ENCODE measurements at places on chromosomes 4 and X.

DNA sequence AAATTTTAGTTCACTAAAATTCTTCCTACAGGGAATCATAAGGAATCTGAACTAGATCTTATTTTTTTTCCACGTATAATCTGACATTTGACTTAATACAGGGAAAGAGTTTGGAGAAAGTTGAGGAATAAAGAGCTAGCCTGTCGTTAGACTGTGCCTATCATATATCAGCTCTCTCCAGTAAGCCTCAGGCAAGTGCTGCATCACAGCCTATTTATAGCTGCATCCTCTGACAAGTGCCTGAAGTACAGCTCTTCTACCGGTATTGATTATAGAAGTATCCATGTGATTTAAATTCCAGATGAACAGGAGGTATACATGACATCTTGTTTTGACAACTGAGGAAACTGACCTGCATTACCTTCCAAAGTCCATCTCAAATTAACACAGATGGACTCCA, 248.9 kb downstream of the TLL1 start:
- no peak for ATAC-seq

DNA sequence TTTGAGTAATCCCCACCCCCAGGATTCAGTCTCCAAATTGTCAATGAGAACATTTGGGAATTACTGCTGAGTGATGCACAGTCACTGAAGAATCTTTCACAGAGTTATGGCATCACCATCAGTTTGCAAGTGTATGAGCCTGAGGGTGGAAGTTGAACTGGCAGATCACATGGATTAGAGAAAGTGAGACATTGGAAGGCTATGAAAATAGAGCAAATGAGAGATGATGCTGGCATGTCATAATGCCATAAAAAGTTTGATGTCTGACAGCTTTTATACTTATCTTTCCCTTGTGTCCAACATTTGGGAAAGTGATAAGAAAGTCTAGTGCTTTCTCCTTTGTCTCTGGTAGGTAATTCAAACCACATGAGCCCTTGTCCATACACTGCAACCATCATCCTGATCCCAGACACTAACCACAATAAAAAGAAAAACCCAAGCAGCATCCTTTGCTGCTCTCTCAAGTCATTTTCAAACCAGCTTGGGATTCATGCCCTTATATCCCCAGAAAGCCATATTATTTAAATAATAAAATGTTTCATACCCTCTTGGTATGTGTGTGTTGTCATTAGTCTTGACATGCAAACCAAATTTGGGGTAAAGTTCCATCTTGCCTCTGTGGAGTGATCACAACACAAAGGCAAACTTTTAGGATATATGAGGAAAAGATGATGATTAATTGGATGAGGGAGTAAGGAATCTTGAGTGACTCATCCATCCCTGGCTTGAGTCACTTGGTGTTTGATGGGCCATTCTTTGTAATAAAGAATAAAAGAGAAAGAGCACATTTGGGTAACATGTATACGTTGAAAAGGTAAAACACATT, 438.9 kb downstream of the GRXCR1 start:
- no peak for ATAC-seq

DNA sequence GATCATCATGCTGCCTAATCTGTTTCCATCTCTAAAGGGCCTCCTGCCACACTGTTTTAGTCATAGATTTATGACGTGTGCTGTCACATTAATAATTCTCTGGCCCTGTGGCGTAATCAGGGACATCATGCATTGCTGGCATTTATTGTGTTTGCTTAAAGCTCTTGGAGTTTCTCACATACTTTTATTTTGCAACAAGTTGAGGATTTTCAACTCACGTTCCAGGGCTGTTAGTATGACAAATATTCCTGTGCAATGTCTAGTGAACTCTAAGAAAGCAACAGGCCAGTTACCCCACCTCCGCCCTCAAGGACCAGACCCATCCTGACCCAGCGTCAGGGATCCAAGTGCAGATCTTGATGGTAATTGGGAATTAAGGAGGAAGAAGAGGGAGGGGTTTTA, 7.8 kb upstream of the PIGA start:
- ATAC-seq, result no peak

- peak; percentile 69 for ATAC-seq
Measured at GRCh38 chrX:130120321-130120731, 10.0 kb upstream of the ELF4 start.

DNA sequence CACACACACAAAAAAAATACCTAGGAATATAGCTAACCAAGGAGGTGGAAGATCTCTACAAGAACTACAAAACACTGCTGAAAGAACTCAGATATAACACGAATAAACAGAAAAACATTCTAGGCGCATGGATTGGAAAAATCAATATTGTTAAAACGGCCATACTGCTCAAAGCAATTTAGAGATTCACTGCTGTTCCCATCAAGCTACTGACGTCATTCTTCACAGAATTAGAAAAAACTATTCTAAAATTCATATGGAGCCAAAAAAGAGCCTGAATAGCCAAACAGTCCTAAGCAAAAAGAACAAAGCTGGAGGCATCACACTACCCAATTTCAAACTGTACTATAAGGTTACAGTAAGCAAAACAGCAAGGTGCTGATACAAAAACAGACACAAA, 390.2 kb downstream of the IDS start:
- no peak for ATAC-seq

GRCh38 chr4:136573460-136573859, 958.8 kb downstream of the PCDH18 start:
- ATAC-seq, result no peak

DNA sequence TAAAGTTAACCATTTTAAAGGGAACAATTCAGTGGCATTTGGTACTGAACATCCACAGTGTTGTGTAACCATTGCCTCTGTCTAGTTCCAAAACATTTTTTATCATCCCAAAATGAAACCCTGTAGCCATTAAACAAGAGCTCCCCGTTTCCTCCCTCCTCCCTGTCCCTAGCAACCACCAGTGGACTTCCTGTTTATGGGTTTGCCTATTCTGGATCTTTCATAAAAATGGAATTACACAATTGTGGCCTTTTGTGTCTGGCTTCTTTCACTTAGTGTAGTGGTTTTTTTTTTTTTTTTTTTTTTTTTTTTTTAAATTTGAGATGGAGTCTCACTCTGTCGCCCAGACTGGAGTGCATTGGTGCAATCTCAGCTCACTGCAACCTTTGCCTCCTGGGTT, 11.6 kb downstream of the RBMX2 start:
- no peak for ATAC-seq
